ENCODE measurements at places on chromosomes 16 and 17.

DNA sequence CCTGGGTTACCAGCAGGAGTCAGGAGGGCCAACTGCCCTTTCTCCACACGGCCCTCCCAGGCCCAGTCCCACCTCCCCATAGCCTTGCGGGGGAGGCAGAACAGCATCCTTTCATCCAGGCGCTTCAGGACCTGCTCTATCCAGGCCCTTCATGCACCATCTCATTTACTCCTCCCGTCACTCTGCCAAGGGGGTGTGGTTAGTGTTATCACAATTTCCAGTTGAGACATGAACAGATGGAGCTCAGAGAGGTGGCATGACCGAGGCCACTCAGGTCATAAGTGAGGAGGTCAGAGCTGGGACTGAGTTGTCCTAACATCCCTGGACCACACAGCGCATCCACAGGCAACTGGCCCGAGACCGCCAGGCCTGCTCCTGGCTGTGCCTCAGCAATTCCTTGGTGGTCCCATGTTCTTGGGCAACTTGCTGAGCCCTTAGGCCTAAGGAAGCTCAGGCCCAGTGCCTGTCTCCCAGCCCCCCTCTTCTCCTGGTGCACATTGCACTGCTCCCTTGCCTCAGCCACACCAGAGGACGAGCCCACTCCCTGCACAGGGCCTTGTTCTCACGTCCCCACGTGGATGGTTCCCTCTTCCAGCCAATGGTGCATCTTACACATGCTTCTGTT lies 23.8 kb downstream of the C17orf100 start:
- DNase-seq, result no peak

- no peak for DNase-seq
Measured at GRCh38 chr17:77182205-77183172, 41.7 kb downstream of the SEC14L1 start.

DNA sequence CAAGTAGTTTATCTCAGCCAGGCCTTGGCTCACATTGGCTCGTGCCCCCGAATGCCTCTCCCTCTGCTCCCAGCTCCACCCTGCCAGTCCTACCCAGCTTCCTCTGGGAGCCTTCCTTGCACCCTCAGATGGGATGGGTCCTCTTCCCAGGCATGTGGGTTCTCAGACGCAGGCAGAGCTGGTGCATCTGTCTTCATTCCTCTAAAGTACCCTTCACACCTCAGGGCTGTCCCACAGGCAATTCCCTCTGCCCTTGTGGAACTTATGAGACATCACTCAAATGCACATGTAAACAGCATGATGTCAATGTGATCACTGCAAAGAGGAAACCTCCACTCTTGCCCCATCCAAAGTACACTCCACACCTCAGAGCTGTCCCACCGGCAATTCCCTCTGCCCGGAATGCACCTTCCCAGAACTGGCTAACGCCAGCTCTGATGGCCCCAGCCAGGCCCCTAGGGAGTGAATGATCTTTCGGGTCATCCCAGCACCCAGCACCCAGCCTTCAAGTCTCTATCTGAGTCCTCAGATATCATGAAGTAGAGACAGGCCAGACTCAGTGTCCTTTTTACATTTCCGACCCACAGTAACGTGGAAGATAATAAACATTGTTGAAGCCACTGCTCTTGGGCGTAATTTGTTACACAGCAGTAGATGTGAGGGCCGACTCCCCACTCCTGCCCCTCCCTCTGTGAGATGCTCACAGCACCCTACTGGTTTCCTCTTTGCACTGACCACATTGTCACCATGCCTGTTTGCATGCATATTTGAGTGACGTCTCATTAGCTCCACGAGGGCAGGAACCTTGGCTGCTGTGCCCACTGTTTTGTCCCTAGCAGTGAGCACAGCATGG lies 85.4 kb downstream of the N4BP1 start:
- no peak for DNase-seq

DNA sequence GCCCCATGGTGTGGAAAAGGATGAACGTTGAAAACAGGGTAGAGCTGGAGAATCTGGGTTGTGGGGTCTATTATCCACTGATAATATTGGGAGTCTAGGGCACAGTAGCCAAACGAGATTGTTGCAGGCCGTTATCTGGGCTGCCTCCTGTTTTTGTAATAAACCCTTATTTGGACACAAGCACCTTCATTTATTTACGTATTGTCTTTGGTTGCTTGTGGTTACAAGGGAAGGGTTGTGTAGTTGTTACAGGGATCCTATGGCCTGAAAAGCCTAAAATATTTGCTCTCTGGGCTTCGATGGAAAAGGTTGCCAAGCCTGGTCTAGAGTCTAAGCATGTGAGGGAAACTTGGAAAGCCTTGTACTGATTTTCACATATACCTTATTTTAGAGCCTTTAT lies 4.3 kb upstream of the SMARCE1 start:
- DNase-seq, result no peak

- DNase-seq, result no peak
Measured at GRCh38 chr16:49552313-49552928, 178.8 kb downstream of the C16orf78 start.

- DNase-seq, result no peak
Measured at GRCh38 chr17:83136156-83136555, 56.7 kb downstream of the METRNL start.

DNA sequence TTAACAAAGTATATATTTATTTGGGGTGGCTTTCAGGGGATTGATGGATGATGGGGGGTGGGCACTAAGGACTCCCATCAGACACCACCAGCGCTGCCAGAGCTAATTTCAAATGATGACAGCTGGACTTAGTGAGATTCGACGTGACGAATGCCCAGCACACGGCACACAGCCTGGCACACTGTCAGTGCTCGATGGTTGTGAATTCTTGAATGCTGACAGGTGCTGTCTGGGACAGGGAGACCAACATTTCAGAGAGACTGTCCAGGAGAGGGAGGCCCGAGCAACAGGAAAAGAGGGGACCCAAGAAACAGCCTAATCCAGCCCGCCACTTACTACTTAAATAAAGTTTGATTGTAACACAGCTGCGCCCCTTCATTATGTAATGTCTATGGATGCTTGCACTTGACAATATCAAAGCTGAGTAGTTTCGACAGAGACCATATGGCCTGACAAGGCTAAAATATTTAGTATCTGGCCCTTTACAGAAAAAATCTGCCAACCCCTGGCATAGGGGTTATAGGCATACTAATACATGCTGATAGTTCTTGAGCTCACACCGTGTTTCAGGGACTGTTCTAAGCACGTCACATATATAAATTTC lies 6.2 kb upstream of the MPRIP start:
- no peak for DNase-seq

DNA sequence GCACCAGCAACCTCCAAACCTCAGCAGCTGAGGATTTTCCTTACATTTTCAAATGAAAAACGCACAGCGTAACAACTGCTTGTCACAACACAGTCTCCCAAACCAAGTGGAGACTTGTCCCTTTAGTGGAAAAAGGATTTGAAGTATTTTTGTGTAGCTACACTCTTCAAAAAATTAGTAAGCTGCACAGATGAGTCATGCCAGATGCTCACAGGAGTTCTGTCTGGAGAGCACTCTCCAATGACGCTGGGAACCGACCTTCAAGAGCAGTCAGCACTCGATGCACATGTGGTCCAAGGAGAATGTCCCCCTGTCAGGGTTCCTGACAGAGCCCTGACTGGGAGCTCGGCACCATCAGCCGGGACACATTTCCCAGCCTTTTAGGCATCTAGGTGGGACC lies 39.8 kb downstream of the MAP1LC3B start:
- no peak for DNase-seq

DNA sequence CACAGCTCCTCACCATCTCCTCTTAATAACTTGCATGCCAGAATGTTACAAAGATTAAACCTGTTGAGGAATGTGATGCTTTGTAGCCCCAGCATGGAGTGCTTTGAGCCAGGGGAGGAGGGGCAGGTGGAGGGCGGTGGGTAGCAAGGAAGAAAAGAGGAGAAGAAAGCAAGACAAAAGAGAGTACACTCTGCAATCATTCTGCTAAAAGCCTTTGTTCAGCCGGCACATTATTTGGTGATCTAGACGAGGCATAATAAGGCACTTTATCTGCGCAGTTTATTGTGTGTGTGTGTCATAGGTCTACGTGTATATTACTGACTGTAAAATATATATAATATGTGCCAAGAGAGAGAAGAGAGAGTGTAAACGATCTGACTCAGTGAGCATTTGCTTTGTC lies 139.1 kb downstream of the SOX9 start:
- no peak for DNase-seq
